ENCODE measurements at places on chromosomes 13 and 19. TPM values are rescaled to one million over a fixed set of nuclear protein-coding genes. Genes with fewer than 3 reads are reported as not detected.

UPK1A gene
- 0.47 TPM for total RNA-seq

- DNase-seq, result no peak
Measured at GRCh38 chr13:49357694-49358093, 86.2 kb downstream of the CAB39L start.

LRP3 gene
- 0.13 TPM for total RNA-seq

GRCh38 chr19:5260381-5260967, 80.1 kb downstream of the PTPRS start:
- DNase-seq, result no peak

DNA sequence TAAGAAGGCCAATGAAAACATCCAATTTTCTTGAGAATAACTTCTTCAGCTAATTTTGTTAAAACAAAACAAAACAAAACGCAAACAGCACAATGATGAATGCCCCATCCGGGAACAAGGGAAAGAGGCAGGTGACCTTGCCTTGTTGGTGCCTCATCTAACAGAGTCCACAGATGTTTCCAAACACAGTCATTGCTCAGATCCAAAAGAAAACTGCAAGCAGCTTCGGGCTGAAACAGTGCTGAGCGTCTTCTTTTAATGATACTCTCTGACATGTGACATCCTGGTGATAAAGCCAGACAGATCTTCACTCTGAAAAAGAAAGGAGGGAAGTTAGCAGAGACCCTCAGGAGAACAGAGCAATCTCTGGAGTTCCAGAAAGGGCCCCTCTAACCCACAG, 30.4 kb downstream of the IRS2 start:
- no peak for DNase-seq

DNA sequence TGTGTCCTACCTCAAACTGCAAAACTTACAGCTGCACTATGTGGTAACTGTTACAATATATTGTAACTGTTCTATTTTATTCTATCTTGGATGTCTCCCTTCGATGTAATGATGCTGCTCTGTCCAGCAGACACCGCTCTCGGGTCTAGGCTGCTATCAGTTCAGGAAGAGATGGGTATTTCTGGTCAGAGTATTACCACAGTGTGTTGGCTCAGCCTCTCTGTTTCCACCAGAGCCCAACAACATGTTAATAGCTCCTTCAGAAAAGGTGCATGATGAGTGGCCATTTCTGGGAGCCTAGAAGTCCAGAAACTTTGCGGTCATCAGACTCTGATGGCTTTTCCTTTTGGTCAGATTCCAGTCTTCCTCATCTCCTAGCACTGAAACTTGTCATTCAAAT, 35.9 kb upstream of the IGFL1 start:
- DNase-seq, result no peak

LPAR2 gene
- 106 TPM for total RNA-seq

GRCh38 chr13:65784088-65784816, 1445.9 kb downstream of the PCDH9 start:
- DNase-seq, result no peak

DNA sequence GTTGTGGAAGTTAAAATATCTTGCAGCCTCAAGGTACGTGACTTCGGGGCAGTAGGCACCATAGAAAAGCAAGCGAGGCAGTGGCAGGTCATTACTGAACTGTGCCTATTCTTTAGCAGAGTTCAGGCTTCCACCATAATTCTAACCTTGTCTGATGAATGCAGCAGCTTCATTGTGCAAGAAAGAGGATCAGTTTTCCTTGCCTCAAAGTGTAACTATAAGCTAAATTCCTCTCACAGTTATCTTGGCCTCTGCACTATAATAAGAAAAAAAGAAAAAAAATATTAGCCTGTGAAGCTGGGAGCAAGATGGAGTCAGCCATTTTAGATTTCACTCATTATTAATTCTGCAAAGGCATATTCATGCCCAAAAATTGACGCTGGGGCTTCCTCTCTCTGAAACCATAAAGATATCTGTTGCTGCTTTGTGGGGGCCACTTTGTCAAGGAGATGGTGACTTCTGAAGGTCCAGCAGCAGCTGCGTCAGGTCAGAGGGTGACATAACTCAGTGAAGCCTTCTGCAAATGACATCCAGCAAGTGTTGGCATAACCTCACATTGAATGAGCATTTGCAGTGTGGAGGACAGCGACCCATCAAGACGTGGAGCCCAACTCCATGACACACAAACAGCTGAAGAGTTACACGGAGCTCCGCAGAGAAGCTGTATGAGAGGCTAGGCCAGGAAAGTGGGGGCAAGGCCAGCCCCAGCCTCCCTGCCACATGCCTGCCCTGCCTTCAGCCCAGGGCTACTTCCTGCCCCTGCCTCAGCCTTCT, 23.1 kb upstream of the SACS start:
- DNase-seq, result no peak

Data from T-cell (primary cell).